ENCODE measurements at places on chromosomes 6 and 20.

DNA sequence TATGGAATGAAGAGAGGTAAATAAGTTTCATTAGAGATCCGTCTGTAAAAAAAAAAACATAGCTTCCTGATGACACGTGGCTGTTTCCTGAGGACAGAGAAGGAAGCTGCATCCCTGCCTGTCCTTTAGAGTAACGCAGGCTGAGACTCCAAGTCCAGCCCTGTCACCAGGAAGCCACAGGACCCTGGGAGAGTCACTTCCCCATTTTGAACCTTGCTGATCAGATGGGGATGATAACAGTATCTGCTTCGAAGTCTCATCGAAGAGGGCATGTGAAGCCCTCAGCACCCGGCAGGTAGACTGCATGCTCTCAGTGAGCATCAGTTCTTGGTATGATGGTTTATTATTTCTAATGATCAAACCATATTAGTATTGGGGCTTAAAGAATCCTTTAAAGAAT, 139.1 kb upstream of the KCNG1 start:
- ATAC-seq: no peak

- ATAC-seq: peak; percentile 76
Observed at GRCh38 chr20:41316602-41317545, 657 bp downstream of the ZHX3 start.

- no peak for ATAC-seq
Observed at GRCh38 chr6:167442245-167442644, 117.4 kb downstream of the TTLL2 start.

- ATAC-seq: no peak
Observed at GRCh38 chr6:159232106-159232645, 63.0 kb downstream of the FNDC1 start.

DNA sequence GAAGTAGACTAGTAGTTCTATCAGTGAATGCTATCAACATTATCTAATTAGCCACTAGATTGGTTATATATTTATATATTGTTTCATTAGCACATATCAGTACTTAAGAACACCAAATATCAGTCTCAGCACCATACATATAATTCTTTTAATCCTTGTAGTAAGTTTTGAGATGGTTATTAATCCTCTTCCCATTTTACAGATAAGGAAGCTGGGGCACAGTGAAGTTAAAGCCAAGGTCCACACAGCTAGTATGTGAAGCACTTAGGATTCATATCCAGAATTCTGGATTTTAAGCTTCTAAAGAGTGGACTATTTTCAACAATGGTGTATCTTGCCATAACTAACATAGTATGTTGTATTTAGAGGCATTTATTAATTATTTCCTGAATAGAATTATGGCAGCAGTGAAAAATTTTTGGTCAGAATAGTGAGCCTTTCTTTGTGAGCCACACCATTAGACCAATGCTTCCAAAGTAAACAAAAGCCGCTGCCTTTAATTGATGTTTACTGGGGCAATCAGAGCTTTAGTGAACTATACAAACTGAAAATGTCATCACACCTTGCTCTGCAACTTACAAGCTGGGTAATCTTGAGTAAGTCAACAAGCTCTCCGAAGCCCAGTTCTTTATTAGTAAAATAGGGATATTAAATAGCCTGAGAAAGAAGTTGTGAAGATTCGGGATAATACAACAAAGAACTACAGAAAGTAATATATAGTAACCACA, 41.9 kb upstream of the HBS1L start:
- no peak for ATAC-seq

DNA sequence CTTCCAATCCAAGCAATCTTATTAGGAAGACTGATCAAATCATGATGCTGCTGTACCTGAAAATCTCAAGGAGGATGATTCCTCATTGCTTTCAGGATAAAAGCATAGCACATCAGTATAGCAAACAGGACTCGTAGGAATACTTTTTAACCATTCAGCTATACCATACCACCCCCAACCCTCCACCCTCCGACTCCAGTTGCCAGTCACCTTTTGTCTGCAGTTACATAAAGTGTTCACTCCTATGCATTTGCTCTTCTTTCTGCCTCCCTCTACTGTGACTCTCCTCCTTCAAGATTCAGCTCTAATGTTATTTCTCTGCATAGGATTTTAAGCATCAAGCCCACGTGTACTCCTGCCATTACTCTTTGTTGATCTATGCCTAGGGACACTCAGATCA, 124.7 kb upstream of the KCNQ5 start:
- ATAC-seq: no peak

DNA sequence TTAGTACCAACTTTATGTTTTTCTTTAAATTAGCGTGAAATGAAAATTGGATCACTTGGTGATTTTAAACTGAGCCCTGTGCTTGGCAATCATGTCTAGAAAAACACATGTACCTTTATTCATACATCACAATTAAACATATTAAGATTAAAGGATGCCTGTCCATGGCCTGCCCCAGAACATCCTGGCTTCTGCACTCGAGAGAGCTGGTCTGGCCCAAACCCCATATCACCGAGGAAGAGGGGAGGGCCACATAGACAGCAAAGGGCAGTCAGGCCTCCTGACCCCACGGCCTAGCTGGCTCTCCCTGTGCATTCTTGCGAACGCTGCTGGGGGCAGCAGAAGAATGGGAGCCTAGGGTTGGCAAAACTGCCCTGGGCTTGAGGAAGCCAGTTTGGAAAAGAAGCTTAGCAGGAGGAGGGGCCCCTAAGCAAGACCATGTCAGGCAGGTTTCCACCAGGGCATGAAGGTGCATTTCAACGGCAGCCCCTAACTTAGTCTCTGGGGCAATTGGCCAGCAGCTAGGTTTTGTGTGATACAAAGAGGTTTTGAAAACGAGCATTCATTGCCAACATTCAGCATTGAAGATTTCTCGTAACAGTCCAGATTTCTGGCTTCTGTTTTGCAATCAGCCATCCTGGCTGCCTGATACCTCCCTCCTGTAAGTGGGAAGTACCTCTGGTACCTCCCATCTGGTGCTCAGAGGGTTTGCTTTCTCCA, 8.6 kb downstream of the BPIFB3 start:
- ATAC-seq: no peak

GRCh38 chr20:78338-78737, 9.1 kb upstream of the DEFB125 start:
- ATAC-seq: no peak

- no peak for ATAC-seq
Observed at GRCh38 chr6:166456395-166457156, 73.8 kb upstream of the MPC1 start.

GRCh38 chr6:164034602-164035140, 620.2 kb downstream of the QKI start:
- no peak for ATAC-seq

DNA sequence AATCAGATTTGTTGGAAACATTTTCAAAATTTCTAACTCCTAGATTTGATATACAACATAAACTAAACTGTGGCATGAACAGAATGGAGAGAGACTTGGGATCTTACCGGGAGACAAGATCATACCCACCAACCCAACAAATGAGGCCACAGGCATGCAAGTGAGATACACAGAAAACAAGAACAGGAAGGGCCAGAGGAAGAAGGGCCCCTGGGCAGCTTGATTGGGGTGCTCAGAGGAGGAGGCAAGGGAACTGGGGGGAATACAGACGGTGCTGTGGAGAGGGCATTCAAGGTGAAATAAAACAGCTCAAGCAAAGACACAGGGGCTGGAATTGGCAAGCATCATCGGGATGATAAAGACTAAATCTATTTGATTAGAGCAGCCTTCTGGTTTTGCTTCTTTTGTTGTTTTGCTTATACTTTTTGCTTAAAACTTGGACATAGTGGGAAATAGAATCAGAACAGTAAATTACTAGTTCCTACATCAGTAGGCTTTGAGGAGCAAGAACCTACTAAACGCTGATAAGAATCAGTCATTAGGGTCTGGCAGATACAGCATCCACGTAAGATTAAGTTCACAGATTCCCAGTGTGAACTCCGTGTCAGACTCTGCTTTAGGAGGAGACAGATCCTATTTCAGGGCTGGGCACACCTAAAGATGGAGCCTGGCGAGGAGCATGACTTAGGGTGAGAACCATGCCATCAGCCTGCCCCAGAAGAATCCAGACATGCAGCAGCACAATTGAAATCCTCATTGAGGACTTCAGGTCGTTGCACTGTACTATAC, 3.5 kb upstream of the RAMACL start:
- ATAC-seq: no peak

DNA sequence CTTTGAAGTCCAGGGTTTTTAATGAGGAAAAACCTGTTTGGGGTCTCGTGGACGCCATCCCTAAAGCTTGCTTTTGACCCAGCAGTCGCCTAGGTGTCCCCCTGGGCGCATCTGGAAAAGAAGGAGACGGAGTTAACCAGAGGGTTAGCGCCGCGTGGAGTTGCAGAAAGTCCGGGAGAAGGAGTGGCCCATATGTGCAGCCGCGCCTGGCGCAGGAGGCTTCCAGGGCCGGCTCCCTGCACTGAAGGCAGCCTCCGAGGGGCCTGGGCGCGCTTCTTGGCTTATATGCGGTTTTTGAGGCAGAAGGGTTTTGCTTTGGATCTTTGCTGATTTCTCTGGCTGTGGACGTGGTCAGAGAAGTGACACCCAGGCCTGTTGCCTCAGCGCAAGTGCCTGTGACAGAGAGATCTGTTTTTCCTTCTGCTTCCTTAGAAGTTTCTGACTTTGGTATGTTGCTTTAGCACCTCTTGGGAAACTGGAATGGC, 987 bp downstream of the TMEM181 start:
- no peak for ATAC-seq

- no peak for ATAC-seq
Observed at GRCh38 chr6:145875496-145876211, 61.1 kb upstream of the FBXO30 start.

DNA sequence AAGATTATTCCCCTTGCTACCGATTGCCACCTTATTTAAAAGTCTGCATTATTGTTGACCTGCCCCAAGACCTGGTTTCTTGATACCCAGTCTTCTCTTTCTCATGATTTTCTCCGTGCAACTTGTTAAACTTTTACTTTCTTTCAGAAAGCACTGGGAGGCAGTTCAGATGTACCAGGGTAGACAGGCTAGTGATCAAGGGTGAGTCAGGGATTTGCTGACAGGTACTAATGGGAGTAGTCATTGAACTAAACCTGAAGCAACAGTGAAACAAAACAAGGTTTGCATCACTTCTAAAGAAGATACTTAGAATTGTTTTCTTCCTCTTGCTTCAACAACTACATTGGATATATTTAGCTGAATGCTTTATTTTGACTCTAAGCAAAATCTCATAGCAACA, 124.4 kb downstream of the KCNQ5 start:
- ATAC-seq: no peak

DNA sequence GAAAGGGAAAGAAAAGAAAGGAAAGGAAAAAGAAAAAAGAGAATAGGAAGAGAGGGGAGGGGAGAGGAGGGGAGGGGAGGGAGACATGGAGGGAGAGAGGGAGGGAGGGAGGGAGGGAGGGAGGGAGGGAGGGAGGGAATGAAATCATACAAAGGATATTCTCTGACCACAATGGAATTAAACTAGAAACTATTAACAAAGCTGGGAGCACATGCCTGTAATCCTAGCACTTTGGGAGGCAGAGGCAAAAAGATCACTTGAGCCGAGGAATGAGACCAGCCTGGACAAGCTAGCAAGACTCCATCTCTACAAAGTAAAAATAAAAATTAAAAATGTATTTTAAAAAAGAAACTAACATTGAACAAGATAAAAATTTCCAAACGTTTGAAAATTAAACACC, 62.8 kb downstream of the ILRUN start:
- no peak for ATAC-seq

DNA sequence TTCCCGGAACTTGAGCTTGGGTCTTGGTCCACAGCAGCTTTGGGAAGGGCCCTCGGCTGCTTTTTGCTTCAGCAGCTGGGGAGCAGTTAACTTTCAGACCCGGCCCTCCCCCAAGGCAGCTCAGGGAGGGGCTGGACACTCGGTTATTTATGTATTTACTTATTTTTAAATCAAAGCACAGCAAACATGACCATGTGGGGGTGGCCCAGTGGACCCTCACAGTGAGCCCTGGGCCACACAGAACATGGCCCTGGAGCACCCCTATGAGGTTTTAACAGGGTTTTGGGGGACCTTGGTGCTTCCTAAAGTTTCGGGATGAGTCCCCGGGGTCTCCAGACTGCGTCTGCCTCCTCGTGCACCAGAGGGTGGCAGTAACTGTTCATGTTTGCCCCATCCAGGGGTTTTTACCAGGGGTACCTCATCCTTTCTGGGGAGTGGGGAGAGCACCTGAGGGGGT, 26.6 kb upstream of the NPBWR2 start:
- no peak for ATAC-seq

GRCh38 chr6:109358204-109358603, 24.1 kb downstream of the CD164 start:
- no peak for ATAC-seq

DNA sequence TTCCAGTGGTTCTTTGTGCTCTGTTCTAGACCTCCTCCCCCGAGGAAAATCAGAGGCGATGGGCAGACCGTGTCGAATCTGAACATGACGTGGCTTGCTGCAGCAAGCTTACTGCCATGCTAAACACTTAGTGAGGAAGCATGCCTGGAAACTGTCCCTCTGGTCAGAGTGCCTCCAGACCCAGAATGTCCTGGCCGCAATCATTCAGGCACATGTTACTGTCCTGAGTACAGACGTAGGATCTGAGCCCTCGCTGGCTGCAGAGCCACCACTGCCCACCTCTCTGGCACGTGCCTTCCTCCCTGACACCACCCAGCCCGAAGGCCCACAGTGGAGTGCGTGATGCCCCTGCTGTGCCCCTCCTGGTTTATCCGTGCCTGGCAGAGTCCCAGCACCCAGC, 163.6 kb downstream of the SYNDIG1 start:
- ATAC-seq: no peak

DNA sequence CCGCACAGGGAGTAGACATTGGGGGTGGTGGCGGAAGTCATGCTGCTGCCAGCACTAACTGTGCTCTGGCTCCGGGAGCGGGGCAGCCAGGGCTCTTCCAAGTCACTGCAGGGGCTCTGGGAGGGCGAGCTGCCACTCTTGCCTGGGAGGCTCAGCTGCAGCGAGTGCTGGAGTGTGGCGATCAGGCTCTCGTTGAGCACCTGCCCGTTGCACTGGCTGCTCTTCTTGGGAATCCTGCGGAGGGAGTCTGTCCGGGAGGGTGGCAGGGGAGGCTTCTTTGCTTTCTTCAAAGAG, 28.0 kb downstream of the HEBP2 start:
- no peak for ATAC-seq

GRCh38 chr6:30145818-30146217, 9.9 kb downstream of the TRIM40 start:
- no peak for ATAC-seq

- peak; percentile 64 for ATAC-seq
Observed at GRCh38 chr6:148935705-148936435, 189.0 kb downstream of the UST start.

DNA sequence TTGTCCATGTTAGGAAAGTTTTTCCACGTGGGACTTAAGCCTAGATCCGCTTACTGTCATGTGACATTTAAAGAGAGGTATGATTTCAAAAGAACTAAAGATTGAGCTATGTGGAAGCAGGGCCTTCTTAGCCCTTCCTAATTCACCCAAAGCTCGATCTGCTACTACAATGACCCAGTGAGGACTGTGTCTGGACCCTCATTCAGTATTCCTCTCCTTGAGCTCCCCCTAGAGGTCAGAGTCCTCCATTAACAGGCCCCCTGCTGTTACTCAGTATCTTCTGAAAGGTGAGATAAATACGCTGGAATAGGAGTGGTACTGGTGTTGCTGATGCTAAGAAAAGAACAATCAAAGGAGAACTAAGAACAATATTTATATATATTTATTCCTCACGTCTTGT, 414.0 kb downstream of the GJA1 start:
- no peak for ATAC-seq
